ENCODE measurements at places on chromosomes 5 and 9.

- DNase-seq = no peak
Observed at GRCh38 chr9:123359546-123359945, 3.5 kb downstream of the CRB2 start.

GRCh38 chr5:15300141-15300540 is 199.8 kb upstream of the FBXL7 start:
- DNase-seq = no peak

- DNase-seq = no peak
Observed at GRCh38 chr9:113993838-113994540, 84.1 kb downstream of the AMBP start.

DNA sequence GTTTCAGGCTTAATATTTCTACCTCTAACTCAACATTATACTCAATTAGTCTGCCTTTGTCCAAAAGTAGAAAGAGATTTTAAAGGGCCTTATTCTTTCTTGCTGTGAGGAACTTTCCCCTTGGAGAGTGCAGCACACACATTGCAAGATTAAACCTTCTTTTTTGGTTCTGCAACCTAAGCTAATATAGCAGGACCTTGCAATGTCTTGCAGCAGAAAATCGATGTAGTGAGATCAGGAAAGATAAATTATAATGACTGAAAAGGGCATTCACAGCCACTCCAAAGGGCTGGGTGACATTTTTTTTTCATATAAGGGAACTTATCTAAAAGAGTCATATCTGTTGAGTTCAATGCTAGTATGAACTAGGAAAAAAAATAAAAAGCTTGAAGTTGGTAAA is 422.7 kb upstream of the ADAMTS16 start:
- no peak for DNase-seq

- DNase-seq = no peak
Observed at GRCh38 chr5:96973532-96974401, 37.9 kb downstream of the LNPEP start.

GRCh38 chr9:16628413-16628812 is 242.1 kb downstream of the BNC2 start:
- no peak for DNase-seq

- DNase-seq = no peak
Observed at GRCh38 chr9:34689512-34689911, 1.6 kb downstream of the CCL19 start.

DNA sequence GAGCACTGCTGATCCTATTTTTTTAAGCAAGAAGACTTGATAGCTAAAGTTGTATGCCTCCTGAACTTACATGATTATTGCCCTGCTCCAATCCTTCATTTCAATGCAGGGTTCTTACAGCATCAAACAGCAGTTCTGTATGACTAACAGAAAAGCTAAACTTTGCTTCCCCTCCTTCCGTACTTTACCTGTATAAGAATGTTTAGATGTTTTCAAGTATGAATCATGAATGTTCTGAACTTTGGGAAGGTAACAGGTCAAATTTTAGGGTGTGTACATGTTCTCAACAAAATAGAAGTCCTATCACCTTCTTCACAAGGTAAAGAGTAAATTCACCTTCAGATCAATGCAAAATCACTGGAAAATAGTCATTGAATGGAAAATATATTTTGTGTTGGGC is 972.6 kb upstream of the SEMA6A start:
- DNase-seq = no peak

DNA sequence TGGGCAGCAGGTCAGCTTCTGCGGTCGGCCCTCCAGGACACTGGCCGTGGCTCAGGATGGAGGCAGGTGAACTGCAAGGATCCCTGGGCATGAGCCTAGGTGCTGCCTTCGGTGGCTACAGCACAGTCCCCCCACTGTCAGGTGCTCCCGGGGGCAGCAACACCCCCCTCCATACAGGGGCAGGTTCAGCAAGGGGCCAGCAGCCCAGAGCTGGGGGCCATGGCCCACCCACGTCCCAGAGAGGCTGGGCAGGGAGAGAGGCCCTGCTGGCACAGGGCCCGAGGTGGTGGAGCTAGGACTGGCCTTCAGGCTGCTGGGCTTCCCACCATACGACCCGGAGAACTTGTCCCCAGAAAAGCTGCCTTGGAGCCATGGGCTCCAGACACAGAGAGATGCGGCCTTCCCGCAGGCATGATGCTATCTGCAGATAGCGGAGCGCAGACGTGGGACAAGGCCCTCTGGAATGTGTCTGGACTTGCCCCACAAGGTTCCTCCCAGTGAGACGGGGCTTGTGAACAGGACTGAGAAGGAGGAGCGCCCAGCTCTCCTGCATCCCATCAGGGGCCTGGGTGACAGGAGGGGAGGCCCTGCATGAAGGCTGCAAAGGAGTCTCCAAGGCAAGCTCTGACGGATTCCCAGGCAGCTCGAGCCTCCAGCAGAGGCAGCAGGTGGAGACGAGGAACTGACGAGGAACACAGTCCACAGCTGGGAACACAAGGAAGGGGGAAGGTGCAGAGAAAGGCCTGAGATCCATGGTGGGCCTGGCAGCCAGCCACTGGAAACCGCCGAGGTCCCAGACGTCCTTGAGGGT is 111.1 kb downstream of the VAV2 start:
- no peak for DNase-seq

- no peak for DNase-seq
Observed at GRCh38 chr9:136197084-136197875, 7.6 kb downstream of the LHX3 start.

- DNase-seq = no peak
Observed at GRCh38 chr9:5043381-5043780, 58.3 kb downstream of the JAK2 start.

DNA sequence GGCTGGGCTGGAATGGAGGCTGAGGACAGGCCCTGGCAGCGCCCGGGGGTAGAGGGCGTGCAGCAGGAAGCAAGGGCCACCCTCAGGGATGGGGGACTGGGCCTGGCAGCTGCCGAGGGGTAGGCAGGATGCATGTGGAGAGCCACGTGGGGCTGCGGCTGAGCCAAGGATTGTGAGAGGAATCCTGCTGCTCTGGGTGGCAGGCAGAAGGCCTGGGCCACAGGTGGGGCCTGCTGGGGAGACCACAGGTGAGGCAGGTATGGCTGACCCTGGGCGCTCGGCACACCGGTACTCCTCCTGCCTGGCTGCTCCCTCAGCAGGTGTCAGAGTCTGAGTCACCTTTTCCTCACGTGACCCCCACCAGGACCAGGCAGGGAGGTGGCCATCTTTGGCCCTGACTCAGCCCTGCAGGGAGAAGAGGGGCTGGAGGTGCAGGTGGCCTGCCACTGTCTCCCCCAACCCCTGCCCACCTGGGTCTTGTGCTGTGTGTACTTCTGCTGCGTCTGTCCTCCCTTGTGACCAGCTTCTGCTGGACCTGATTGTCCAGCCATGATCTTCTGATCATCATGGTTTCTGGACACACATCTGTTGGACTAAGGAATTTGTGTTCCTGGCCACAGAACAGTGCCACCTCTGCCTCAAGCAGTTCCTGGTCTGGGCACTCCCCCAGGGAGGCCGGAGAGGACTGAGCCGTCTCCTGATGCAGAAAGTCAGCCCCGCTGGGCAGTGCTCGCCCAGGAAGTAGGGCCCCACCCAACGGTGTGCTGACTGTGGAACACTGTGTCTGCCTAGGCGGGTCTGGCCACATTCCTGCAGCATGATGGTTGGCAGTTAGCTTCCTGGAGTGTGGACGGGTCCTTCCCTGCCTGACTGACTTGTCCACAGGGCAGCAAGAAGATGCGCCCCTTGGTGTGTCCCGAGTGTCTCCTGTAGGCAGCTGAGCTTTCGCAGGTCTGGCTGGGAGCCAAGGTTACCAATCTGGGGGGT is 6.4 kb downstream of the ARRDC1 start:
- DNase-seq = peak; percentile 70

- DNase-seq = no peak
Observed at GRCh38 chr5:137281201-137281600, 217.9 kb downstream of the SPOCK1 start.

- no peak for DNase-seq
Observed at GRCh38 chr5:54113060-54113459, 197.3 kb downstream of the ARL15 start.

DNA sequence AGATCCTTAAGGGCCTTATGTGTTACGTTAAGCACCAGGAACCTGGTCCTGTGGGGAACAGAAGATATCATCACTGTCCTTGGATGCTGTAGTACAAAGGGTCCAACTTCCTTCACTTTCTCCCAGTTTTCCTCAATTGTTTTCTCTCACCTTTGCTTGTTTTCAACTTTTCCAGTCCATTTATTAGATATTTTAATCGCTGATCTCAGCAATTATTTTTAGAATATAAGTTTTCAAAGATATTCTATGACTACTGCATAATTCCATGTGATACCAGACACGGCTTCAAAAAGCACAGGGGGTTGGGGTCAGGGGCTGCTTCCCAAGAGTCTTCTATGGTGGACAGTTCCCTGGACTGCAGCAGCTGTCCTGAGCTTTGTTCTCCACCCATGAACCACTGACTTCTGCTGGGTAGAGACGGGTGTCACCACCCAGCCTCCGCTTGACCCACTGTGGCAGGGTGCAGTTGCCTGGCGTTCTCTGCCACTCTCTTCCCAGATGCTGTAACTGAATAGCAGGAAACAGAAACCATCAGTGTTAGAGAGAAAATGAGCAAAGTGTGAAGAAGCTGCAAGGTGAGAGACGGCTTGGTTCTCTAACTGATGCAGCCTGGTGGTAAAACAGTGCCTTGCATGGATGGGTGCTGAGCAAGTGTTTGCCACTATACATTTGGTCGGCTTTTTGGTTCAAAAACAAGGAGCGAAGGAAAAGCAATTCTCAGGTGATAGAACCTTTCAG is 383.0 kb downstream of the RAB3C start:
- no peak for DNase-seq

DNA sequence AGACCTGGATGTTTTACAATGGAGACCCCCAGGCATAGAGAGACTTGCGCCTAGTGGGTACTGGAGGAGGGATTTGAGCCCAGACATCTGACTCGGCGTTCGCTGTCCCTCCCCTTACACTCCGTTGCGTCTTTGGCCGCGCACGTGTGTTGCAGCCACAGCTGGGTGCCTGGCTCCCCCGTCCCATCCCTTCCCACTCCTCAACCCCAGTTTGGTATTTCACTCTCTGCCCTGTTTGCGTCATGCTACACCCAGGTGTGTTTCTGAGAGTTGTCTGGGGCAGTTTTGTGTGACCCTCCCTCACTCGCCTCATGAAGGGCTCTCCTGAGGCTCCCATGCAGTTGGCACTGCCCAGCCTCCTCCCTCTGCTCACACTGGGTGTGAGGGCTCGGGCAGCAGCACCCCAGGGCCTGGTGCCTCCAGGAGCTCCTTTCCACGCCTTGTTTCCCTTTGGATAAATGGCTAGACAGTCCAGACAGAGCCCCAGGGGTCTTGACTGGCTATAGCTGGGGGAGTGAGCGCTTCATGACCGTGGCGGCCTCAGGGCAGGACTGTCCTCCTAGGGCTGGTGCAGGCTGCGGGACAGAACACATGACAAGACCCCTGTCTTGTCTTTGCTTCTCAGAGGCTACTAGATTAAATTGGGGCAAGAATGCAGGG is 13.6 kb downstream of the TCF7 start:
- DNase-seq = no peak

- DNase-seq = no peak
Observed at GRCh38 chr5:428754-429452, 14.1 kb upstream of the EXOC3 start.

Measured in T1000 (cell line).